ENCODE measurements at places on chromosomes 2 and 18. TPM values are rescaled to one million over a fixed set of nuclear protein-coding genes. Genes with fewer than 3 reads are reported as not detected.

DNA sequence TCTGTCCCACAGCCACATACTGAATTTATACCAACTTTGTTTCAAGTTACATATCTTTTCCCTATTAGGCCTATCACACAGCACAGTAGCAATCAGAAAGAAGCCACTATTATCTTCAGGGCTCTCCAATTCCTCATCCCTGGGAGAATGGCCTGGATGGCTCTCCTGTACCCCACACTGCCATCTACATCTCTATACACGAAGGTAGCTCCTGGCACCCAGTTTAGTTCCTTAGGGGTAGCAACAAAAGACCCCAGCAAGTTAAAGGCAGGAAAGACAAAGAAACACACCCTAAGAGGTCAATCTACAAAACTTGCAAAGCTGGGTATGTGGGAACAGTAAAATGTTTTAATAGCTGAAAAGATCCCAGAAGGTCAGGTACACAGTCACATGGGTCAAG is 39.9 kb downstream of the PAIP2B start:
- DNase-seq = no peak

DNA sequence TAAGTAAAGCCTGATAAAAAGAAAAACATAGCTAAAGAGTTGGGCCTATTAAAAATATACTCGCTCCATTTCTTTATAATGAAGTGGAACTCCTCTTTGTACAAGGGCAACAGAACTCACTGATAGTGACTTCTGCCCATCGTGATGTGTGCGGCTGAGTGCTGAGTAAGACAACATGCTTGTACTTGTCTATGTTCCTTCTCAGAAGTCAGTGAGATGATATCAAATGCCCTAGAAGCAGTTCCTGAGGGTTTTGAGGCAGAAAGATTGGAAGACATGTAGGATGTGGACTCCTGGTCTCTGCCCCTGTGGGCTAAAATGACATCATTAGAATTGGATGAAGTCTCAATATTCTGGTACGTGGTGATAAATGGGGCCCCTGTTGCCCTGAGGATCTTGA is 73.8 kb downstream of the USP40 start:
- no peak for DNase-seq

DNA sequence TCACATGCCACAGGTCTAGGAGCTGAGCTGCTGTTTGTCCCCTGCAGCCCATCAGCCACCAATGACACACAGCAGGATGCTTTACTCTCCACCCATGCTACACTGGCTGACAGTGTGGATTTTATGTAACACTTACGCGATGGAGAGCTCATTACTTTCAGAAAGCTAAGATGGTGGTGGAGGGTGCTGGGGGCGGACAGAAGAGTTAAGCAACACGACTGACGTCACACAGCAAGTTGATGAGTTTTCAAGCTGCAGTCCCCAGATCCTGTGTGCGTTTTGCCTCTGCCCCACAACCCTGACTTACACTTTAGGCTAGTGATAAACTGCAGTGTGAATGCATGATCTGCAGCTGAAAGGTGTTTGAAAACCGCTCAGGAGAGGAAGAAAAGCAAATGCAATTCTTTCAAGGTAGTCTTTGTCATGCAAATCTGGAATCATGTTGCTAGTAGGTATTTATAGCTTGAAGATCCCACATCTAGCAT is 42.4 kb downstream of the MRPS5 start:
- DNase-seq = no peak

DNA sequence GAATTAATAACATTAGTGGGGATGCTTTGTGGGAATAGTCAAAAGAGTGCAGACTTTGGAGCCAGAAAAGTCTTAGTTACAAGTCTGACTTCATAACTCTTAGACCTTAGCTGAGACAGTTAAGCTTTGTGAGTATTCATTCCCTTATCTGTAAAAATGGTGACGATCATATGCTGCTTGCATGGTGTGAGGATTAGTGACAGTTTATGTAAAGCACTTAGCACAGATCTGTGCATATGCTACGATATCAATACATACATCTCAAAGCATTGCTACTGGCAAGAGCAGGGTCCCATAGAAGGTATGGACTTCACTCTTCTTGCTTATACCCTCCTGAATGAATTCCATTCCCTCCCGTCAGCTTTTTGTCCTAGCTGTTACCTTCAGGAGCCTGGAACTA is 56.7 kb upstream of the LYPD6B start:
- DNase-seq = no peak

GRCh38 chr2:240136671-240137292 is 677 bp upstream of the COPS9 start:
- DNase-seq = no peak

DNA sequence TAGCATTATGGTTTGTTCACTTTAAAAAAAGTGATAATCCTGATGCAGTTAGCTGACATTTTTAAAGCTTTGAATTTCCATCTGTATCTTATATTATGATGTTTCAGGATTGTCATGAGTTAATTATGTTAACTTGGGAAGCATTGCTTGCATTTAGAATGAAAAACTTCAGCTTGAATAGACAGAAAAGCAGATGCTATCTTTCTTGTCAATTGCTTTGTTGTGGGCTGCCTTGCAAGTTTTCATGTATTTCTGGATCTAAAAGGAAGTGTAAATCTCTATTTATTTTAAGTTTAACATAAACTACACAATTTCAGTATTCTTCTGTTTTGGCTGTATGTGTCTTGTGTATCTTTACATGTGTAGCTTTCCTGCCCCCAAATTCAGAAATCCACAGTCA is 479.5 kb downstream of the ARHGAP15 start:
- no peak for DNase-seq

Gene CCDC121
- total RNA-seq = 3.8 TPM

Gene CRYGC
- not detected for total RNA-seq

Gene ARMC9
- total RNA-seq = 8.7 TPM

Gene NOSTRIN
- 6.3 TPM for total RNA-seq

All from tibial nerve (tissue), 4 donors.